Lung (tissue), 17 donors: ENCODE measurements at places on chromosomes 3 and 15.

- no peak for DNase-seq
Observed at GRCh38 chr3:181739628-181740027, 27.9 kb downstream of the SOX2 start.

GRCh38 chr15:44137750-44138149 lies 57.3 kb downstream of the FRMD5 start:
- no peak for DNase-seq

DNA sequence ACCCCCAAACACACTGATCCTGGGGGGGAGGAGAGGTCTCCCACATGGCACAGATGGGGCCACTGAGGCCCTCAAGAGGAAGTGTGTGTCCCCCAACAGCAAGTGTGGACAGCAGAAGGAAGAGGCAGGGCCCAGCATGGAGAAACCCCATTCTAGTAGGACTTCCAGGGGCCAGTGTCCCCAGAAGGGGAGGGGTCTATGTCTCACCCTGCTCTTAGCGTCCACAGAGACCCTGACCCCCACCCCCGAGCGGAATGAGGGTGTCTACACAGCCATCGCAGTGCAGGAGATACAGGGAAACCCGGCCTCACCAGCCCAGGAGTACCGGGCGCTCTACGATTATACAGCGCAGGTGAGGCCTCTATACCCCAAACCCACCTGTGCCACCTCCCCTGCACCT lies 35.3 kb downstream of the TSPAN3 start:
- no peak for DNase-seq

DNA sequence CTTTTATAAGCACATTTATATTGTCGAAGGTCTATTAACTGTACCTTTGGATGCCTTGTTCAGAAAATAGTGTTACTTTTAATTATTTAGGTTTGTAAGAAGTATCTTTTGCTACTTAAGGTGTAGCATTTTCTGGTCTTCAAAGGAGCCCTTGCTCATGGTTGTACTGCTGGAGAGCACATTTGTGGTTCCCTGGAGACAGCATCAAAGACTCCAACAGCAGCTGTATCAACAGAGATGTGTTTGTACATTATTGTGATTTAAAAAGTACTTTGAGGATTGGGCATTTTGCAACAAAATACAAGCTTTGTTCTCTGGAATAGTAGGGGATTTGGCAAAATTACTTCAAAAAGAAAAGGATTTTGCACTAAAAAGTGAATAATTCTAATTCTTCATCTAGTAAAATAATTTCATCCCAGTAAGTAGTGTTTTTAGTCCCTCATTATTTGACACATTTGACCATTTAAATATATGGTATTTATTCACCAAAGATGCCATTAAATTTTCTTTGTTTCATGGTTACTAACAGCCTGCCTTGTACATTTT lies 16.5 kb downstream of the TBC1D23 start:
- DNase-seq: no peak

DNA sequence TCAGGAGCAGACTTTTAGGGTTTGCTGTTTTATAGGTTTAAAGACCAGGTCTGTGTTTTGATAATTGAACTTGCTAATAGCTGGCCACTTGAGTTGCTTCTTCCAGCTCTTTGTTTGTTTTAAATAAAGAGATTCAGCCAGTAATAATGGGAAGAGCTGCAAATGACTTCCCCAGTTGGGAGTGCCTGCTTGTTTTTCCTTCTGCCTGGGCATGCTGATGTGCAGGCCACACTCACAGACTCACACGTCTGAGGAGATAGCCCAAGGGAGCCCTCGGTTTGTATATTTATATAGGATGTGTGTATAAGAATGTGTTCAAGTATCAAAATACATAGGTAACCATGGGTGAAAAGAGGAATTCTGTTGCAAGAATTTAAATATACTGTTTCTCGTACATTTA lies 78.2 kb upstream of the BOC start:
- no peak for DNase-seq

- DNase-seq: no peak
Observed at GRCh38 chr3:32026593-32026992, 45.0 kb downstream of the ZNF860 start.

- no peak for DNase-seq
Observed at GRCh38 chr3:13111173-13111872, 38.1 kb upstream of the IQSEC1 start.

- no peak for DNase-seq
Observed at GRCh38 chr15:78841891-78842290, 30.6 kb upstream of the ADAMTS7 start.

DNA sequence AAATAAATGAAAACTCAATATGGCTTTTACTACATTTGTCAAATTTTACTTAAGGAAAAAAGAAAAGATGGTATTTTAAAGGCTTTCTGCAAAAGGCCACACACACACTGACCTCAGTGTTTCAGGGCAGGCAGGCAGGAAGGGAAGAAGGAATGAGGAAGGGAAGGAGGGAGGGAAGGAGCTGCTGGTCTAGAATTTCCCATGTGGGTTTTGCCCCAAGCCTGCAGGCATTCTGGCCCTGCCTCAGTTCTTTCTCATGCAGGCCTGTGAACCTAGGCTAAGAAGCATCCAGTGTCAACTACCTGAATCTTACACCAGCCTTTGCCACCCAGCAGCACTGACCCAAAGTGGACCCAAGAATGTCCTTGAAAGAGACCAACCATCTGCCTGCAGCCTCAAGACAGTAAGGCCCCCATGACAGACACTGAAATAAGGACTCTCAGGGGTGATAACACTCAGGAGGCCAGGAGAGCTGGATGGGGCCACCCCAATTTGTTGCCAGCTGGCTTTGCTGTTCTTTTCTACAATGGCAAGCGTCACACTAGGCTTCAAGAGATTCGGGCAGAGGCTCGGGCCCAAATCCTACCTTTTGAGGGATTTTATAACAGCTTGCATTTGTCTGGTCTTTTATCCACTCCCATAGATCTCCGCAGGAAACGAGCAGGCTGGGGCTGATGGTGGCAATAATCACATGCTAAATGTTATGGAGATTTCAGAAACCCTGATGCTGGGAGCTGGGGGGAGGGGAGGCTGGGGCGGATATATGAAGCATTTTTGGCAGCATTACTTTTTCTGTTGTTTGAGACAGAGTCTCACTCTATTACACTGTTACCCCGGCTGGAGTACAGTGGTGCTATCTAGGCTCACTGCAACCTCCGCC lies 51.4 kb downstream of the XXYLT1 start:
- DNase-seq: peak; percentile 70

GRCh38 chr3:110293660-110294059 lies 778.0 kb upstream of the NECTIN3 start:
- no peak for DNase-seq

- DNase-seq: no peak
Observed at GRCh38 chr3:196216681-196217211, 412 bp downstream of the SLC51A start.
